ENCODE measurements at places on chromosomes 16 and 17.

DNA sequence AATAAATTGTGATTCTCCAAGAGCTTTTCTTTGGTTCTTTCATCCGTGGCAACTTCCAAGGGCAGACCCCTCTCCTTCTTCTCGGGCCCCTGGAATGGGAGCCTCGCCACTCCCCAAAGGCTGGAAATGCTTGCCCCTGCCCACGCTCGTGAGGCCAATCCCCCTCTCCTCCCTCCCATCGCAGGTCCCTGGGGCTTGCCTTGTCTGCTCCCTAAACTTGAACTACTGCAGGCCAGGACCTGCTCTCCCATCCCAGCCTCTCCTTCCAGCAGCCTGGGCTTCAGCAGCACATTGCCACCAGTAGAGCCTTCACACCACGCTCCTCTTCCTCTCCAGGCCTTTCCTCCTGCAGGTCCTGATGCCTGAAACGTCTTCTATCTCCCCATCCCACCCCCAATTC lies 11.1 kb downstream of the PITPNM3 start:
- no peak for DNase-seq

DNA sequence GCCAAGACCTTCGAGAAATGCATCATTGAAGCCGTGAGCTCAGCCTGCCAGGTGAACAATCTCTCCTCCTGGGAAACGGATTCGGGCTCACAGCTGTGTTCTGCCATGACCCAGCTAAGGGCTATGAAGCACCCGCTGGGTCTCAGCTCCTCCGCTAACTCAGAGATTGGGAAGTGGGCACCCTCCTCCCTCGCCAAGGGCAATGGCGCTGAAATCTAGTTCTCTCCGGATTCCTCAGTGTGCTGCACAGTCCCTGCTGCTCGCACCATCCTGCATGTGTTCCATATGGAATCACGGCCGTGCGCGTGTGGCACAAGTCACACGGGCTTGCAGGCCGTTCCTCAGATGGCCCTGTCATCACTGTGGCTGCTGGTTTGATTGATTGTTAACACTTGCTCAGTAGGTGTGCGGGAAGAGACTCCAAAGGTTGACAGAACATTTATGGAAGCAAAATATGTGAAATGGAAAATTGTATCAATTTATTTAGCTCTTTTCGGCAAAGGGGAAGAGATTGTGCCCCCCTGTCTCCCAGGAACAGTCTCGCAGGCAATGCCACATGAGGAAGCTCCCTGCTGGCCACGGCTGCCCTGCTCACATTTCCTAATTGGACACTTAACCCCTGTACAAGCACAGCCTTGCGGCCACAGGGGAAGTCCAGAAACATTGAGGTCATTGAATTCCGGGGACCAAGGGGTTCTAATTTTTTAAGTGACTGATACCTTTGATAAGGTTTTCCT lies 58.8 kb downstream of the RNF213 start:
- no peak for DNase-seq

DNA sequence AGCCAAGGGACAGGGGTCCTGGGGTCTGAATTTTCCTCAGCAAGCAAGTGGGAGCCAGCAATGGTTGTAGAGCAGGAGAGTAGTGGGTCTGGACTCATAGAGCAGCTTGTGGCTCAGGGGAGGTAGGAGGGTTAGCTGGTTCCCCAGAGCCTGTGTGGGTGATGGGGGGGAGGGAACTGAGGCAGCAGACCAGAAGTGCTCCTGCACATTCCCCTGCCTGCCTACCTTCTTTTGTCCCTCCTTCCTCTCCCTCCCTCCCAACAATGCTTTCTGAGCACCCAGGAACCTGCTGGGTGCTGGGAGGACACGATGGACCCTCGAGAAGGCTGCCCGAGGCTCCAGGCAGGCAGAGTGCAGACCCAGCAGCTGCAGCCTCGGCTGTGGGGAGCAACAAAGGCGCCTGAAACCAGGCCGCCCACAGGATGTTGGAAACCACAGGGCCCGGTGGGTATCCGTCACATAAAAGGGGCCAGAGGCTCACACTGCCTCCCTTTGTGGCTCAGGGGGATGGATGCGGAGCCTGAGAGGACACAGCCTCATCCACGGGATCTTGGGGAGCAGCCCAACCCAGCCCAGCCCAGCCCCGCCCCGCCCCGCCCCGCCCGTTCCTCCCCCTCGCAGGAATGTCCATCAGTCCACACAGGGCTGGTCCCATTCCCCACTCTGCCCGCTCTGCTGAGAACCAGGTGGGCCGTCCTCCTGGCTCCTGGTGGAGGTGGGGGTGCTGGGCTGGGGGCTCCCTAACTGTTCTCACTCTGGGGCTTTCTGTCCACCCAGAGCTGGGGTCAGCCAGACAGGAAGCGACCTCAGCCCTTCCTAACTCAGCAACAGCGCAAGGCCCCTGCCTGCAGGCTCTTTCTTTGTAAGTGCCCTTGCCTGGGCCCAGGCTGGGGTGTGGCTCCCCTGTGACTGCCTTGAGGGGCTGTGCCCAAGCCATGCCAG lies 1.7 kb upstream of the NLRC3 start:
- peak; percentile 53 for DNase-seq

- no peak for DNase-seq
These were observed 390 bp downstream of the SEZ6L2 start for GRCh38 chr16:29898804-29899515.

DNA sequence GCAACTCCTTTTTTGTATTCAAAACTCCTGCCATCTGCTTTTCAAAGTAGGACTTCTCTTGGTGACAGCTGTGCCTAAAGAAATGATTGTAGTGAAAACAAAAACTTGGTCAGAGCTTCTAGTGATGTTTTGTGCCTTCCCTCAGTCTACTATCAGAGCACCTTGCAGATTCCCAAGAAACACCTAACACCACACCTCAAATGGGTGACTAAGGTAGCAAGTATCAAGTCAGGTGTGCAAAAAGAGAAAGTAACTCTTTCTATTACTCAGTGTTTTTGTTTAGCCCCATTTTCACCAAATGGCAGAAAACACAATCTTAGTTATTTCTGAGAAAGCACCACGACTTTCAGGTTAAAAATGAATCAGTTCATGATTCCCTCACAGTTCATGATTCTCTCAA lies 2.0 kb upstream of the PMFBP1 start:
- DNase-seq, result no peak
